ENCODE measurements at places on chromosomes 2 and 18.

DNA sequence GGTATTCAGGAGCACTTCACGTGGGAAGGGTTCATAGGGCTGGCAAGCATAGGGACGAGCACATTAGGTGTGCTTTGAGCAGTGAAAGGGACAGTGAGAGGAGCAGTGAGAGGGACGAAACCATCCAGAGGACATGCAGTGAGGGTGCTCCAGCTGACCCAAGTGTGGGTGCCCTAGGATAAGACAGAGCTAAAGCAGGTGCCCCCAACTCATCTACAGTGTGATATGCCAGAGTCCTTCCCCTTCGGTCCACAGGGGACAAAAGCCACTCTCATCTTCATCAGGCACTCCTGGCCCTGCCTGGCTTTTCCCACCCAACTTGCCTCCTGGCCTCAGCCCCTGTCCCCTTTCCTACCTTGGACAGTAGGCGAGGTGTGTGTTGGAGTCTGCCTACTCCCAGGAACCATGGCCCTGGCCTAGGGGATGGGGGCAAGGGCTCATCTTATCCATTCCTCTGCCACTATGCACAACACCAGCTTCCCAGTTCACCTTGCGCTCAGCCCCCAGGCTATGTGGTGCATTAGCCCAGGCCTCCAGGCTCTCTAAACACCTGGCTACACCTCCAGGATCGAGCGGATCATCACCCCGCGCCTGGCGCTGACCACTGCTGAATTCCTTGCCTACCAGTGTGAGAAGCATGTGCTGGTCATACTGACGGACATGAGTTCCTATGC lies 16.1 kb upstream of the ANKRD53 start:
- no peak for DNase-seq

- no peak for DNase-seq
These were observed 521 bp downstream of the MYCN start for GRCh38 chr2:15940661-15941480.

- no peak for DNase-seq
These were observed 87.8 kb downstream of the KCTD18 start for GRCh38 chr2:200422071-200422470.

DNA sequence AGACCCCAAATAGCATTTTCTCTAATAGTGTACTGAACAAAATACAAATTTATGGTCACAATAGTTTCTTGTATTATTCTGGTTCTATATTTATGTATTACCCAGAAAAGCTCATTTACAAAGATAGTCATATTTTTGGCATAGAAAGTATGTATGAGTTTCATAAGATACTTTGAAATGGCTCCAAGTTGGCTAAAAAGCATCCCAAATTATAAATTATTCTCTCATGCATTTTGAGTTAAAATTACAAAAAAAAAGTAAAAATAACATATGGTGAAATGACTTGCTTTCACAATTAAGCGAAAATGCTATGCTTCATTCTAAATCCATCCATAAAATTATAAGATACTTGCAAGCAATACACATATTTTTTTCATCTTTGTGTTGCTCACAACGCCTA lies 530.7 kb downstream of the ZNF804A start:
- DNase-seq, result no peak

- DNase-seq, result peak; percentile 34
These were observed 583.6 kb downstream of the FBXO15 start for GRCh38 chr18:73563901-73564472.

DNA sequence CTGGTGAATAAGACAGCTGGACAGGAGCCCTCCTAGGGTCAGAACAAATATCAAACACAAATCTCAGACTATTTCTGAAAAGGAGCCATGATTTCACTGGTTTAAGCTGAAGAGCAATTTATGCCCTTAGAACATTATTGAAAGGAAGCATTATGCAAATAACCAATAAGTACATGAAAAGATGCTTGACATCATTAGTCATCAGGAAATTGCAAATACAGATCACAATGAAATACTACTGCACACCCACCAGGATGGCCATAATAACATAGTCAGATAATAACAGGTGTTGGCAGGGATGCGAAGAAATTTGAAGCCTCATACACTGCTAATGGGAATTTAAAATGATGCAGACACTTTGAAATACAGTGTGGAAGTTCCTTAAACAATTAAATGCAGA lies 176.4 kb upstream of the RAB6C start:
- DNase-seq, result peak; percentile 48

DNA sequence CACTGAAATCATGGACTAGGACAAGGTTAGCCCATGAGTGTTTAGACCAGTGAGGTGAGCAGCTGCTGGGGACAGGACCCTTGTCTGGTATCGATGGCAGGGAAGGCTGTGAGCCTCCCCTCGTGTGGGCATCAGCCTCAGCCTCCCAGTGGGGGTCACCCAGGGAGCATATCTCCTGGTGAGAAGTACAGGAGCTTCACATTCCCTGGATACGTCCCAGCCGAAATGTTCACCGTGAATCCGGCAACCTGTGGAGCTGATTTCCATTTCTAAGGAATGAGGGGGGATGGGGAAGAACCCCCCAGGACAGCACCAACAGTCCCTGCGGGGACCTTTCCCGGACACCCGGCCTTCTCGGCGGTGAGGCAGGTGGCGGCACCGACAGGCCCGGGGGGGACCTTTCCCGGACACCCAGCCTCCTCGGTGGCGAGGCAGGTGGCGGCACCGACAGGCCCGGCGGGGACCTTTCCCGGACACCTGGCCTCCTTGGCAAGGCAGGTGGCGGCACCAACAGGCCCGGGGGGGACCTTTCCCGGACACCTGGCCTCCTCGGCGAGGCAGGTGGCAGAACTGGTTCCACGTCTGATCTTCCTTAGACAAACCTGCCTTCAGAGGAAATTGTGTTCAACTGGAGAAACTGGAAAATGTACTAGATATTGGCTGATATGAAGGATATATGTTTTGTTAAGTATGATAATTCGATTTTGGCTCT lies 21.2 kb downstream of the RTP5 start:
- DNase-seq, result no peak

DNA sequence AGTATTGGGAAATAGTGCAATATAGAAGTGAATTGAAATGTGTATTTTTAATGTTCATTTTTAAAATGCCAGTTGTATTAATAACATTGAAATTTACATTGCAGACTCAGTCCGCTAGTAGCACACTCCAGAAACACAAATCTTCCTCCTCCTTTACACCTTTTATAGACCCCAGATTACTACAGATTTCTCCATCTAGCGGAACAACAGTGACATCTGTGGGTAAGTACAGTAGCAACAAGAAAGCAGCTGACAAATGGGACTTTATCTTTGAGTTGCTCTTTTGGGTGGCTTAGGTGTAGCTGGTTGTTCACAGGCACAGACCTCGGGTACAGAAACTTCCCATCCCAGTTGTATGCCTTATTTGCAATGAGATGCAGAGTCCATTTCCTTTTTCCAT lies 118.2 kb upstream of the IL1R2 start:
- no peak for DNase-seq

DNA sequence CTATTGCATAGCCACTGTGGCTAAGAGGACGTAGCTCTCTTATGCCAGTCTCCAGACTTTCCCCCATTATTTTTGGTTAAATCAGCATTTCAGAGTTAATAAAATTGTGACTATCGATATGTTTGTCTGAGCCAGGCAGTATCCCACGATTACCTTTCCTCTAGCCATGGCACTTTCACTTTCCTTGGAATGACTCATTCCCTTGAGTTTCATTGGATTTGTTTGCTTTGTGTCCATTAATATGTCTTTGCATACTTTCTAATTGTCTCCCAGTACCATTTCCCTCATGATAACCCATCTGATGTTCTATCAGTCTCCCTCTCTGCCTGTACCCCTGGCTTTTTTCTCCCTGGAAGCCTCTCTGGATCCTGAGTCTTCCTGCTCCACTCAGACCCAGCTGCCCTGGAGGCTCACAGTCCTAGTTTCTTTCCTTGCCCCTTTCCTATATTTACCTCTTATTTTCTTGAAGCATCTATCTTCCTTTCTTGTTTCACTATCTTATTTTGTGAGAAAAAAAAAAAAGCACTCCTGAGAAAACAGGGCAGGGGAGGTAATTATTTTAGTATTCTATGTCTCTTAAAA lies 126.1 kb downstream of the MTX2 start:
- no peak for DNase-seq

DNA sequence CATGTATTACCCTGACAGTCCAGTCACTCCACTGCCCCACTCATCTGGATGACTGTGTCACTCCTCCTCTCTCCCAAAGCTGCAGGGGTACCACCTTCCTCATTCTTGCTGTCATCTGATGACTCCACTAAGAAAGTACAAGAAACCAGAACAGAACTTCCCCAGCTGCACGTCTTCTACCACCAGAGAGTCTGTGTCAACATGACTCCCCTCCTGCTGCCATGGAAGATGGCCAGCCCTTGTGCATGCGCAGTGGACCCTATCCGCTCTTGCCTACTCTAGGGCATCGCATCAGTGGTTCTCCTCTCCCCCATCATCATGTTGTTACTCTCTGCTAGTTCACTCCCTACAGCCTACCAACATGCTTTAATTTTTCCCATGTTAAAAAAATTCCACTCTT lies 14.5 kb upstream of the ST8SIA3 start:
- DNase-seq, result no peak

- DNase-seq, result no peak
These were observed 962 bp downstream of the TANK start for GRCh38 chr2:161161074-161161706.

DNA sequence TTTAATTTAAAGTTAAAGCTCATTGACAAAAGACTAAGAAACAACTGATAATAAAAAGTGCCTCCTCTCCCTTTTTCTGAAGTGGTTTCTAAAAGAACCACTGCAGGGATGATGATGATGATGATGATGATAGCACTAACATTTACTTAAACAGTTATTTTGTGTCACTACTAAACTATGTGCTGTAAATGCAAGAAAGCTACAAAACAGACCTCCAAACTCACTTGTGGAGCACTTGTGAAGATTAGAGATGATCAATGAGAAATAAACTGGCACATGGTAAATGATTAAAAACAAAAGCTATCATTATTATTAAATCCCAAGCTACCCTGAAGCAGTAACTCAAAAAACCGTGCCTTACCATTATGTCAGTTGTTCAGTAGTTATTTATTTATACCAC lies 88.7 kb downstream of the SLC8A1 start:
- DNase-seq, result no peak

DNA sequence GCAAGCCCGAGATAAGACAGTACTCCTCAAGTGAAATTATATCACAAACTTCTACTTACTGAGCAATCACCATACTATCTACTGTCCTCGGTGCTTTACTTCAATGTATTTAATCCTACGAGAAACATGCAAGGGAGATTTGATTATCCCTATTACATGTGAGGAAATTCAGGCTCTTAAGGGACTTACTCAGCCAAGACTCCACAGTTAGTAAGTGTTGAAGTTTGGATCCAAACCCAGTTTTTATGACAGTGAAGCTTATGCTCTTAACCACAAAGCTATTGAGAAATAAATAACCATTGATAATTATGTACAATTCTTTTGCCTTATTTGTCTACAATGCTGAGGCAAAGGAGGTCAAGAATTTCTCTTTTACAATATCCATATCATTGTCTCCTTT lies 672.9 kb upstream of the ACVR2A start:
- DNase-seq, result peak; percentile 2

GRCh38 chr2:230317366-230317765 lies 9.6 kb upstream of the SP140L start:
- DNase-seq, result no peak

GRCh38 chr2:133390156-133390555 lies 178.1 kb downstream of the NCKAP5 start:
- DNase-seq, result no peak

DNA sequence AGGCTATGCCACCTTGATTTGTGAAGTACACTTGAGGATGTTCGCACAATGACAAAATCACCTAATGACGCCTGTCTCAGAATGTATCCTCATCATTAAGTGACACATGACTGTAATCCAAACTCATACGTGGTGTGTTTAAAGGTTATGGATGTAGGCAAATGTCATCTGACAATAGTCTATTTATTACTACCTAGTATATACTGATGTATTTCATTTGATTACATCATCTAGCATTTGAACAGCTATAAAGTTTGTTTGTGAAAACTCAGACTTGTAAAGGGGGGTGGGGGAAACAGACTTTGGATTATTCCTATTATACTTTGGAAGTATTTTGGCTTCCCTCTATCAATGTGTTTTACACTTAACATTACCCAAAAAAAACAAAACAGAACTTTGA lies 129.9 kb downstream of the TANC1 start:
- DNase-seq, result no peak

DNA sequence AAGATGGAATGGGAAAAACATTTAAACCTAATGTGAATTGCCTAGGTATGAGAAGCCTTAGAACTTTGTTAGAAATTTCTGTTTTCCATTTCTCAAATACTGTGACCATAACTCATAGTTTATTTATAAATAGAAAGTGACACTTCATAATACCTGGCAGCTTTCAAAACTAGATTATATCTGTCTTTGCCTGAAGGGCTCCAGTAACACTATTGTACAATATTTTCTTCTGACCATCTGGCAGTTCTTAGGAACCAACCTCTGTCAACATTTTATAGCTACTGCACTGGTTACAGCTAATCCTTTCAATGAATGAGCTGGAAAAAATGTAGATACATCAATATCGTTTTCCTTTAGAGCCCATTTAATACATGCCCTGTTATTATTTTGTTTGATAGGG lies 237.4 kb downstream of the CAMKMT start:
- DNase-seq, result no peak

DNA sequence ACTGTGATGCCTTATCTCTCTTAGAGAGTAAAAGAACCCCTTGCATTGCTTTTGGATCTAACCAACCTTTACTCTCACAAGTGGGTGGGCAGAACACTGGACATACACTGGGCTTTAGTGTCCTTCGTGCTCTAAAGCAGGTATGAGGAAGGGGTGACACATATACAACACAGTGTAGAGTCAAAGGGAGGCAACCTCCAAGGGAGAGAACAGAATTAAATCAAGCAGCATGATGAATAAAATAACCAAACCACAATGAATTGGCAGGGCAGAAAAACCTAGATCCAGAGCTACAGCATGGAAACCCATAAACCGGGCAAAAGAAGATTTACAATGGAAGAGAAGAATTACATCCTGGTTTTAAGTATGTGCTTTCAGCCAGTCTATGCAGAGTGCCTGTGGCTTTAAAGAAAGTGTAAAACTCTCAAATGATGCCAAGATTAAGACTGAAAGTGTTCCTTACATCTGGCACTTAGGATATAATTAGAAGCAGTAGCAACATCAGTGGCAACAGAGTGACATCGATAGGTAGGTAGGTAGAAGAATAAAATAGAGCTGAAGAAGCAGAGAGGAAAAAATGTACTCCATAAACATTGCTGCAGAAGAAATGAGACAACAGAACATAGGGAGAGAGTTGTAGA lies 191.7 kb upstream of the ZC3H15 start:
- DNase-seq, result no peak

GRCh38 chr2:177324797-177325196 lies 60.3 kb upstream of the NFE2L2 start:
- no peak for DNase-seq

GRCh38 chr2:39266139-39266805 lies 22.5 kb upstream of the CDKL4 start:
- DNase-seq, result no peak

GRCh38 chr2:169105476-169105875 lies 36.1 kb downstream of the DHRS9 start:
- no peak for DNase-seq

- no peak for DNase-seq
These were observed 67.4 kb downstream of the MEP1B start for GRCh38 chr18:32257084-32257785.

GRCh38 chr2:75466708-75467311 lies 93.9 kb downstream of the EVA1A start:
- no peak for DNase-seq

- DNase-seq, result no peak
These were observed 931.1 kb downstream of the LRP1B start for GRCh38 chr2:141199711-141200110.

Measured in fibroblast of skin of left quadriceps (primary cell).